ENCODE measurements at places on chromosomes 5 and 9.

- DNase-seq: no peak
Measured at GRCh38 chr9:95077766-95078370, 239.6 kb downstream of the FANCC start.

GRCh38 chr5:124860291-124860655 is 113.8 kb upstream of the ZNF608 start:
- DNase-seq: peak; percentile 29

DNA sequence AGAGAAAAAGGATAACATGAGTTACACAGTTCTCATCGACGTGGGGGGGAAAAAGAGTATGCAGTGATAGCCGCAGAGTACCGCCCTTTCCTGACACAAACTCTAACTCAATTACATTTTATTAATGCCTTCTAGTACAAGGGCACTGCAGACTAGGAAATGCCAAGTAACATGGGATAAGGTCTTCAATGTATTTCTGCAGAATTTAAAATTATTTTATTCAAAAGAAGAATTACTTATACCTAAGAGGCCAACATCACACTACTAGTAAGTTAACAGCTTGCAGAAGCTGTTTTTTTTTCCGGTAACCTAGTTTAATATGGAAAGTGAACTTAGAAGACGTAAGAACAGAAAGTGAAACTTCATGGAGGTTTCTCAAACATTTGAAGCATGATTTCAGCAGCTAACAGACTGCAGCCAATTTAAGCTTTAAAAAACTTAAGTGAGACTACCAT is 3.9 kb downstream of the SETX start:
- DNase-seq: no peak

GRCh38 chr5:74303578-74303977 is 336.9 kb downstream of the ENC1 start:
- DNase-seq: no peak

- DNase-seq: no peak
Measured at GRCh38 chr5:143205883-143206195, 197.6 kb downstream of the NR3C1 start.

GRCh38 chr9:4734150-4734549 is 6.9 kb downstream of the AK3 start:
- DNase-seq: no peak

- DNase-seq: no peak
Measured at GRCh38 chr9:28956116-28956880, 1383.0 kb upstream of the C9orf72 start.

- DNase-seq: no peak
Measured at GRCh38 chr5:159971931-159972461, 36.9 kb upstream of the TTC1 start.

DNA sequence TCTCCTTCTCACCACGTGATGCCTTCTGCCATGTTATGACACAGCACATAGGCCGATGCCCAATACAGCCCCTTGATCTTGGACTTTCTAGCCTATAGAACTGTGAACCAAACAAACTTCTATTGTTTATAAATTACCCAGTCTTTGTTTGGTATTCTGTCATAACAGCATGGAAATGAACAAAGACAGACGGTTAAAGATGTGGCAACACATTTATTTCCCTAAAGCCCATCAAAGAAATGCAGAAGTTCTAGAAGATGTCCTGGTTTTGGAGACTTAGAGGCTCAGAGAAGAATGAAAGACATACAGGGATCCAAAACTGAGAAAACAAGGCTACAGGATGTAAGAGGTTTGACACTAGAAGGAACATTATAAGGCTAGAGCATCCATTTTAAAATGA is 600.8 kb upstream of the DAB2 start:
- no peak for DNase-seq

DNA sequence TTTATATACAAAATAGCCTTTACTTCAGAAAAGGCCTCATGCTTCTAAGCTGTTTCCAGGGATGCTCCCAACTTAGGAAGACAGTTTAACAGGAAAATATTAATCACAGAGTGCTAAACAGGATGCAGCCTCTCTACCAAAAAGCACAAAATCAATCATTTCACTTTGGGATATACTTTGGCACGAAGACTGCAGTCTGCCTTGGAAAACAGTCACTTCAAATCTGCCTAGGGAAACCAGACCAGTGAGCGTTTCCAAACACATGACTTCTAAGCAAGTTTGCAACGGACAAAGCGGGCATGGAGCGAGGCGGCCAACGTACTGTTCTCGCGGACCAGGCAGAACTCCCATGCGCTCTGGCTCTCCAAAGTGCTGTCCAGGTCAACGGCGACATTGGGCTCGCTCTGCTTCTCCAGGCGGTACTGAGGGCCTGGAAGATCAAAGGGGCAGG is 201.0 kb downstream of the MAPKAP1 start:
- DNase-seq: no peak

- peak; percentile 20 for DNase-seq
Measured at GRCh38 chr9:32992595-32993238, 8.7 kb downstream of the APTX start.

GRCh38 chr5:149757197-149757947 is 27.3 kb downstream of the PPARGC1B start:
- DNase-seq: peak; percentile 69

DNA sequence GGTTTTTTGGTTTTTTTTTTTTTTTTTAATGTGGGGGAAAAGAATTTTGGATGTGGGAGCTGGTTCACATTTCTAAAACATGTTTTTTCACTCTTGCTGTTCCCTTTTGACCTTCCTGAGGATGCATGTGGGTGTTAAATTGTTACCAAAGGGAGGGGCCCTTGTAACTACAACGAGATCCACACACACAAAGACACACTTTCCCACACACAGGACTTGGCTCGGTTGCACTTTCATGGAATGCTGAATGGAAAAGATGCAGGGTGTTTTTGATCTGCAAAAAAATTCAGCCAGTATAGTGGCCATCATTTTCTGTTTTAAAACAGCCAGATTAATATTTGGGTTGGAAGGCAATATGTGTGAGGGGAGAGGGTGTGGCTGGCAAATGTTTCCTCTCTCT is 576.9 kb downstream of the EBF1 start:
- DNase-seq: no peak

DNA sequence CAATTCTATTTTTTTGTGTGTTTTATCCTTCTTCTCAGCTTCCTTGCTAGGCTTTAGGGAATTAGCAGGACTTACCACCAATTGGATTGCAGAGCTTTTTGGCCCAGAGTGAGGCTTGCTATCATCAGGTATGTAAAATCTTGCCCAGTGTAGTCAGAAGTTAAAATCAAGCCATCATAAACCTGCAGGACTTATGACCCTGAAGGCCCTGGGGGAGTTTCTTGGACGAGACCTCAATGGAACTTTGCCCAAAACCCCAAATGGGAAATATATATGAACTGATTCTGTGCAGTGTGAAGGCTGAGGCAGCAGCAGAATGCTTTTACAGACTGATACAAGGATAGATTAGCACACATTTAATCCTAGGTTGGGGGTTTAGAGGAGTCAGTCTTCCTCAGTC is 287.0 kb downstream of the SH3GL2 start:
- no peak for DNase-seq

GRCh38 chr9:83649515-83649914 is 26.6 kb downstream of the IDNK start:
- no peak for DNase-seq

DNA sequence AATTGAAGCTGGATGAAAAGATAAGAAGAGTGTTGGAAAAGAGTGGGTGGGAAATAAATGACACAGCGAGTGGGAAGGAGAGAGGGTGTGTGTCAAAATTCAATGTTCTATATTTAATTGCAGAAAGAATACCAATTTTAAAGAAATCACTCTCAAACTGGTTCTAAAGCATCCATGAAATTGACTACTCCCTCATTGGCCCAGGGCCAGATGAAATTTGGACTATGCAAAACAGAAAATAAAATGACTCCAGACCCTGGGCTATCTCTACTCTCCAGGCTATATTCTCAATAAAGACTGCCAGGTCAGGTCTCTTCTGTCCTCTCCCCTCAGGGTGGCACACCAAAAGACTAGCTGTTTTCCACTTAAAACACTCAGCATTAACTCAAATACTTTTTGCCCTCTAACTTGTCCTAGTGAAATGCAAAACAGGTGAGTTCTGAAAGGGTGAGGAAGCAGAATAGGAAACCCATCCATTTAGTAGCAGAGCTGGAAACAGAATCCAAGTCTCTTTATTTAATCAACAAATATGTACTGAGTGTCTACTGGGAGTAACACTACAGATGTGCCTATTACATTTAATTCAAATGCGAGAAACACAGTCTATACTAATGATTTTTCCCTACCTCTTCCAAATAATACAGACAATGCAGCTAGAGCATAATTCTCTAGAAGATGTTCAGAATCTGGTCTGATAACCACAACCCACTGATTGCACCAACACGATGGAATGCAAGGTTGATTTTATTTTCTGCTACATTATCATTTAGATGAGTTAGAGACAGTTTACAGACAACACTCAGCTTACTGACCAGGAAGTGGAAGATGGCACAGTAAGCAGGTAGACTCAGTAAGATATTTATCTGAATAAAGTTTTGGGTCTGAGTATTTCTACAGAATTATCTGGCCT is 42.1 kb downstream of the EFCAB9 start:
- DNase-seq: no peak

- DNase-seq: peak; percentile 70
Measured at GRCh38 chr5:89255845-89256463, 373.0 kb upstream of the MEF2C start.

DNA sequence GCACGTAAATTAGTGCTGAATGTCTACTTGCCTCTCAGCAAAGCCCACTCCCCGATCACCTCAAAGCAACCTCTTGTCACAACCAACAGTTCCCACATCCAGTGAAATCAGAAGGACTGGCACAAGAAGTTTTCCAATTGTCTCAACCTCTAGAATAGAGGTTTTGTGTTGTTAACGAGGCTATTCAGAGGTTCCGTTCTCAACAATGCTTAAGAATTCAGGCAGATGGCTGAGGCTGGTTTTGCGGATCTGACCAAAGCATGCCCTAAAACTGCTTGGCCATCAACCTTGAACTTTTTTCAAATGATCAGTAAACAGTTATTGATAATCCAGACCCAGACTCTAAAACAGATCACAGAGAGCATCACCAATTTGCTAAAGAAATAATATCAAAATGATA is 52.9 kb downstream of the MAPKAP1 start:
- DNase-seq: no peak

DNA sequence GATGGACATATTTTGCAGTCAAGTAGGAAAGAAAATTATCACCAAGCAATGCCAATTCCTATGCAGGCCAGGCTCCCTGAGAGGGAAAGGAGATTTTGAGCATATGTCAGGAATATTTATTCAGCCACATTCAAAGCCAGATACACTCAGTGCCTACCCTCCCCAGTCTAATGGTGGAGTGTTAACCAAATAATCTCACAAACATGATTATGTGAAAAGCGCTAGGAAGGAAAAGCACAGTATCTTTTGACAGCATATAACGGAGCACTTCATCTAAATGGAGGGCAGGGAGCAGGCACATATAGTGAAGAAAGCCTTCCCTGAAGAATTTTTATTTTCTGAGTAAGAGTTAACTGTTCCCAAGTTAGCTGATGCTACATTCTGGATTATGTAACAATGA is 80.3 kb upstream of the SLC30A5 start:
- DNase-seq: no peak

DNA sequence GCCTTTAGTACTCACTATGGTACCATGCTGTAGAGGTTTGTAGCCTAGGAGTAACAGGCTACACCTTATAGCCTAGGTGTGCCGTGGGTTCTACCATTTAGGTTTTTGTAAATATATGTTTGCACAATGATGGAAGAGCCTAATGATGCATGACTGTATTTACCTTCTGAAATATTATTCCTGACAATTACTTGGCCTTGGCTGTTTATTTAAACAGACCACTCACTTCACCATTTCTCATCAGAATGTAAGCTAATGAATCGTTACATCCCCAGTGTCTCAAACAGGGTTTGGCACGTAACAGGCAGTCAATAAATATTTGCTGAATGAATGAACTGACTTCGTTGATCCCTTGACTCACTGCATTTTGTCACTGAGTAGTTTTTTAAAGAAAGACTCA is 93.1 kb downstream of the MED27 start:
- peak; percentile 95 for DNase-seq

GRCh38 chr9:137435980-137436760 is 5.0 kb downstream of the ENTPD8 start:
- peak; percentile 68 for DNase-seq

DNA sequence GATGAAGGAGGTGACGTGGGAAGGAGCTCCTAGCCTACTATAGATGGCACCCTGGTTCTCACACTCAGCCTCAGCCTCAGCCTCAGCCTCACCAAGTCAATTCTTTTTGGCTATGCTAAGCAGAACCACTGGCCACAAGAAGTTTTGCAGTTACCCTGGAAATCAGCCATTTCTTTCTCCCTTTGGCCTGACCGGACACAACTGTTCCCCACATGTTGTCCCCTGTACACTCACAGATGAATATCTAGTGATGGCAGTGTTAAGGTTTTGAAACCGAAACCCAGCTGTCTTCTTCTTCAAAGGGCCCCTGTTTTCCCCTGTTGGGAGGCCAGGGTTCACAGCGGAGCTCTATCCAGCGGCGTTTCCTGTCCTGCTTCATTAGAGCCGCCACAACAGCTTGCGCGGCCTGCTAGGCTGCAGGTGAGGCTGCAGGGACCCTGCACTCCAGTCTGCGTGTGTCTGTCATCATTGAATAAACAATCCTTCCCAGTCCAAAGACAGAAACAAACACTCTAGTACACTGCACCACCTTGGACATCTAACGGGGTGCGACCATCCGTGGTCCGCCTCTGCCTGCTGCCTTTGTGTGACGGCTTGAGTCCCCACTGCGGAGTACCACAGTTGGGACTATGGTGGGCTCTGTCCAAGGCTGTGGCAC is 250.5 kb downstream of the DENND1A start:
- DNase-seq: no peak

- no peak for DNase-seq
Measured at GRCh38 chr5:106205916-106206571, 1464.7 kb downstream of the EFNA5 start.

DNA sequence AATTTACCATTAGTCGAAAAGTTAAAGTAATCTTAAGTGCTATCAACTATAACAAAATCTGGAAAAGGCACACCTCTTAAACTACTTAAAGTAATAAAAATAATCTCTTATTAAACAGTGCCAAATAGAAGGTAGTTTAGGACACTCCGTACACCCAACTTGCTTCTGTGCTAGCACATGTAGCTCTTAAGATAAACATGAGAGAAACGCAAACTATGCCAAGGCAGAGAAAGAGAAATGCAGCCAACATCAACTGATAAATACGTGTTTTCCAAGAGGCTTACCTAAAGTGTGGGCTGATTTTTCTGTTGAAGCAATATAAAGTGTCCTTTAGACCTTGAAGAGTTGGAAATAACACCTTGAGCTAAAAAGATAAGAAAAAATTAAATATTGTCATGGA is 480.6 kb upstream of the DAB2 start:
- DNase-seq: no peak

DNA sequence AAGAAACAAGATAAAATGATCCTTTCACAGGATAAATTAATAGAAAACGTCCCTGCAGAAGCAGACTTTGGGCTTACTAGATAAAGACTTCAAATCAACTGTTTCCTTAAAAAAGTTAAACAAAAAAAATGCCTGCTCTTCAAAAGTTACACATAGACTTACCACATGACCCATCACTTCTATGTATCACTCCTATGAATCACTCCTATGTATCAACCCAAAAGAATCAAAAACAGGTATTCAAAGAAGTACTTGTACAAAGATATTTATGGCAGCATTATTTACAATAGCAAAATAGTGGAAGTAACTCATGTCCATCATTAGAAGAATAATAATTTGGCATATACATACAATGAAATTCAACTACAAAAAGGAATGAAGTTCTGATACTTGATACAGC is 56.3 kb upstream of the PRDM9 start:
- DNase-seq: peak; percentile 80

GRCh38 chr5:39767916-39768315 is 343.1 kb upstream of the DAB2 start:
- DNase-seq: no peak

GRCh38 chr5:149185067-149185466 is 43.8 kb downstream of the ABLIM3 start:
- no peak for DNase-seq
